ENCODE measurements at places on chromosomes 13 and 19.

DNA sequence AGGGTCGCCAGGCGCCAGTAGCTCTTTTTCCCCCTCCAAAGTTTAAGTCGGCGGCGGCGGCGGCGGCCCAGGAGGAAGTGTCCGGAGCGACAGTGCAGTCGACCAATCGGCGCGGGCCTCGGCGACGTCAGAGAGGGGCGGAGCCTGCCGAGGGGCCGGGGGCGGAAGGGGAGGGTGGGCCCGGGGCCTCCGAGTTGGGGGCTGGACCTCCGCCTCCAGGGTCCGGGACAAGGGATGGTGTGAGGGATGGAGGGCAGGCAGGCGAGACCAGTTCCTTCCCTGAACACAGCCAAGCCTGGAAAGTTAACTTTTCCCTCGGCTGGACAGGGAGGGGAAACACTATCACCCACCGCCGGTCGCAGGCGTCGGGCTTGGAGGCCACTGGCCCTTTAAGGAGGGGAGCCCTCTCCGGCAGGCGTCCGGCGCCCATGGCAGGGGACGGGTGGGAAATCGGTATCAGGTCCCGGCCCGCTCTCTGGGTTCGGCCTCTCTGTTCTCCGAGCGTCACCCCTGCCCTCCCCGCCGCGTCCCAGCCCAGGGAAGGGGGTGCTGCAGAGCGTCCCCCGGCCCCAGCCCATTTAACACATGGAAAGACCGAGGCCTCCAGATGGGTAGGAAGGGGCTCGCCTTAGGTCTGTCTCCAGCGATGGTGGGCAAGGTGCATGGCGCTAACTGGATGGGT is at the start of gene PRKD2:
TSS of gene PRKD2 (minus strand) at position 81 of the 682 bp plus-strand sequence. CDS start 744 bp downstream, outside the sequence.
- DNase-seq: peak; percentile 78

DNA sequence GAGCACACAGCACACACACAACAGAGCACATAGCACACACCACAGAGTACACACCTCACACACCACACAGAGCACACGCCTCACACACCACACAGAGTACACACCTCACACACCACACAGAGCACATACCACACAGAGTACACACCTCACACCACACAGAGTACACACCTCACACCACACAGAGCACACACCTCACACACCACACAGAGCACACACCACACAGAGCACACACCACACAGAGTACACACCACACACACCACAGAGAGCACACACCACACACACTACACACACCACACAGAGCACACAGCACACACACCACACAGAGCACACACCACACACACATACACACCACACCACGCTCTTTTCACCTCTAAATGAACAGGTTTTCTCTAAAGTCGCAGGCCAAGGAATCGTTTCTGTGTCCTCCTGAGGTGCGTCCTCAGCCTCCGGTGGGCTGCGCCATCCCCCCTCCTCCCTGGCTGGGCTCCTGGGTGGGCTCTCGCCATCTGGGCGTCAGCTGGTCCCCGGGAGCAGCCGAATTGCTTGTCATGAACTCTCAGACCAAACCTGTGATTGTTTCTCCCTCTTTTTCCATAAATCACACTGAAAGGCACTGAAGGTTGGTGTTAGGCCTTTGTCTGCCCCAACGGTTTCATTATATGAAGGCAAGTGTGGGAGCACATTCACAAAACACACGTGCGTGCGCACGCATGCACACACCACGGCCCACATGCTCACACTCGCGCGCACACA is 37.4 kb downstream of the TMEM255B start:
- DNase-seq: no peak

- no peak for DNase-seq
Measured at GRCh38 chr13:69109891-69110525, 997.6 kb upstream of the ATXN8OS start.

- DNase-seq: peak; percentile 95
Measured at GRCh38 chr19:5434970-5435641, 20.1 kb upstream of the ZNRF4 start.

GRCh38 chr19:17794731-17795494 is at the start of gene B3GNT3:
Gene B3GNT3, plus strand, starts transcription at chr19:17795138. Its CDS starts 12,670 bp downstream, at chr19:17807808.
- no peak for DNase-seq

- no peak for DNase-seq
Measured at GRCh38 chr19:43644181-43644580, 4.5 kb upstream of the CADM4 start.

DNA sequence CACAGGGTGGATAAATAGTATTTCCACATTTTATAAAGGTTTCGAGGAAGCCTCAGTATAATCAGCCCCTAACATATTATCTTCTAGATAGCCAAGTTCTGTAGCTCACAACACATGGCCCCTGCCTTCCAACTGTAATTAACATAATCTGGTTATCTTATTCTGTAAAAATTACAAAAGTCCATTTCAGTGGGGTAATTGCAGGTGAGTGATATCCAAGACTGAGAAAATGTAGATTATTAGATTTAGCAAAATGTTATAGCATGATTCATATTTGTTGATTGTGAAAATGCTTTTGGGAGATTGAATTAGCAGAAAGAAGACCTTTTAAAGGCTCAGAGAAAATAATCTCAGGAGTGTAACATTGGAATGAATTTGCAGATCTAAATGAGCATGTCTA is 168.3 kb upstream of the GPC6 start:
- DNase-seq: no peak

DNA sequence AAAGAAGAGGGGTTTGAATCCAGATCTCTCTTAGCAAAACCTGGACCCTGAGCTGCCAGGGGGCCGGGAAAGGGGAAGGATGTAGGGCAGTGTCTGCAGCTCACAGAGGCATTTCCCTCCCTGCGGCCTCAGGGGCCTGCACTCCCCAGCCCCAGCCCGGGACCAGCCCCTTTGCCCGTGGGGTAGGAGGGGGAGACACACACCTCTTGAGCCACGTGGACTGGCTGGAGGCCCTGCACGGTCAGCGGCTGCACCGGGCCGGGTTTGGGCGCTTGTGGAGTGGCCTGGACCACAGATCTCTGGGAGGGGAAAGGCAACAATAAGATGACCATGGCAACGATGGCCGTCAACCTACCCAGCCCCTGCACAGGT is 26.9 kb downstream of the RFX1 start:
- no peak for DNase-seq

DNA sequence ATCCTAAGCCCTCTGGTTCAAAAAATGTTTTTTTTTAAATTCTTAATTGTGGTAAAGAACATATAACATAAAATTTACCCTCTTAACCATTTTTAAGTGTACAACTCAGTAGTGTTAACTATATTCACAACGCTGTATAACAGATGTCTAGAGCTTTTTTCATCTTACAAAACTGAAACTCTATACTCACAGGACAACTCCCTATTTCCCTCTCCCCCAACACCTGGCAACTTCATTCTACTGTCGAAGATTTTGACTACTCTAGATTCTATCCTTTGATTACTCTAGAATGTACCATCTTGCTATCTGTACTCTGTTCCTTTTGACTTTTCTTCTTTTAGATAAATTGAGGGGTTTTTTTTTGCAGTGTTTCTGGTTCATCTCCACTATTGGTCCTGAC is 200.4 kb downstream of the KLF12 start:
- no peak for DNase-seq

DNA sequence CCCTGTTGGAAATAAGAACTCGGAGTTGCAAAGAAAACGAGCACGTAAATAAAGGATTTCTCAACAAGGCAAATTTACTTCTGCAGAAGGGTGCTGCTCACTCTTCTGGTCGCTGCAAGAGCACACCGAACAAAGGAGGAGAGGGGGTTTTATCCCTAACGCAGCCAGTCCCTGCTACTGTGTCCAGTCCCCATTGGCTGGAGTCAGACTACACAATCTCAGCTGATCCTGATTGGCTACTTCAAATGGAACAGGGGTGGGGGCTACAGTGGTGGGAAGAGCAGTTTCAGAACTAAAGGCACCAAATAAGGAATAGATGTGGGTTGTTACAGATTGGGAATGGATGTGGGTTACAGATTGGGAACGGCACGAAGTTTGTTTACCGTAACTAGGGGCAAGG is 63.9 kb upstream of the MCF2L start:
- DNase-seq: no peak

- DNase-seq: no peak
Measured at GRCh38 chr13:61466280-61466679, 50.6 kb upstream of the PCDH20 start.

DNA sequence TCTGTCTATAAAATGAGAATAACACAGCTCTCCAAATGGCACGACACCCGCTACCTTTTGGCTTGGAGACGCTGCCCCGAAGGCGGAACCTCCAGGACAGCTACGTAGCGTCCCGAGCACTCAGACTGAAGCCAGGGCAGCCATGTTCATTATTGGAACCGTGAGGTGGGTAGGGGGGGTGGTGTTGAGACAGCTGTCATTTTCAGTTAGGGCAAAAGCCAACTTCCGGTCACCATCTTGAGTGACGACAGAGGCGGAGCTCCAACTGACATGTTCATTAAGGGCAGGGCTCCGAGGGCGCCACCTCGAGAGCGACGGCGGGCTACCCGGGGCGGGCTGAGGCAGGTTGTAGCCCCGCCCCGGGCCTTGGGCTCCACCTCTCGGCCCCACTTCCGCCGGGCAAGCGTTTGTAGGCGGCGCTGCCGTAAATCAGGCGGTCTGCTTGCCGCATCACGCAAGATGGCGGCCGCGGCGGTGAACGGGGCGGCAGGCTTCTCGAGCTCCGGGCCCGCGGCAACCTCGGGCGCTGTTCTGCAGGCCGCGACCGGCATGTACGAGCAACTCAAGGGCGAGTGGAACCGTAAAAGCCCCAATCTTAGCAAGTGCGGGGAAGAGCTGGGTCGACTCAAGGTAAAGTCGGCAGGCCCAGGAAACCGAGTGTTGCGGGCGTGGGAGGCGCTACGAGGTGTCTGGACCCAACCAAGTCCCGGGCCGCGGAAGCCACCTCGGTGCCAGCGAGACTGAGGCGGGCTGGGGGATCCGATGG is at the start of gene PSMD8:
TSS of gene PSMD8 (plus strand) at position 240 of the 766 bp plus-strand sequence. CDS start at position 271, 31 bp downstream.
- DNase-seq: peak; percentile 98

- peak; percentile 98 for DNase-seq
Measured at GRCh38 chr13:30972888-30973377, 40.5 kb downstream of the TEX26 start.

GRCh38 chr13:113962386-113962785 is 11.5 kb downstream of the C13orf46 start:
- no peak for DNase-seq

- DNase-seq: no peak
Measured at GRCh38 chr19:18611327-18612050, 1.2 kb upstream of the TMEM59L start.

- no peak for DNase-seq
Measured at GRCh38 chr19:5669212-5669611, 11.1 kb downstream of the MICOS13 start.

- peak; percentile 40 for DNase-seq
Measured at GRCh38 chr19:10625003-10625761, at the start of gene SLC44A2. Gene SLC44A2, plus strand, starts transcription at chr19:10625553. Its CDS starts 81 bp downstream, at chr19:10625634.

DNA sequence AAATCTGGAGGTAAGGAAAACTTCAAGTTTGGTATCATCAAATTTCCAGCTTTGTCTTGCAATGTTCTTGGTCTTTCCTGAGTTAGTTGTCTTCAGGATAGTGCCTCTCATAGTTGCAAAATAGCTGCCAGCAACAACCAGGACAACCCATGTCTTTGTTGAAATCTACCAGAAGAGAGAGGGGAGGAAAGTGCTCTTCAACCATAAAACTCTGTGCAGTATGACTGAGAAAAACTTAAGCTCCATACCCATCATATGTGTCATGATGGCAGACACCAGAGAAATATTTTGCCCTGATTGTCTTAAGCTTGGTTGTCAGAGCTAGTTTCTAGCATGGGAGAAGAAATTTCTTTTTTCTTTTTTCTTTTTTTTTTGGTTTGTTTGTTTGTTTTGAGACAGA is 103.3 kb downstream of the SPRY2 start:
- peak; percentile 32 for DNase-seq

GRCh38 chr13:26956522-26957142 is 196.0 kb upstream of the GPR12 start:
- DNase-seq: no peak

- no peak for DNase-seq
Measured at GRCh38 chr13:50481936-50482335, 361.6 kb downstream of the DLEU7 start.

DNA sequence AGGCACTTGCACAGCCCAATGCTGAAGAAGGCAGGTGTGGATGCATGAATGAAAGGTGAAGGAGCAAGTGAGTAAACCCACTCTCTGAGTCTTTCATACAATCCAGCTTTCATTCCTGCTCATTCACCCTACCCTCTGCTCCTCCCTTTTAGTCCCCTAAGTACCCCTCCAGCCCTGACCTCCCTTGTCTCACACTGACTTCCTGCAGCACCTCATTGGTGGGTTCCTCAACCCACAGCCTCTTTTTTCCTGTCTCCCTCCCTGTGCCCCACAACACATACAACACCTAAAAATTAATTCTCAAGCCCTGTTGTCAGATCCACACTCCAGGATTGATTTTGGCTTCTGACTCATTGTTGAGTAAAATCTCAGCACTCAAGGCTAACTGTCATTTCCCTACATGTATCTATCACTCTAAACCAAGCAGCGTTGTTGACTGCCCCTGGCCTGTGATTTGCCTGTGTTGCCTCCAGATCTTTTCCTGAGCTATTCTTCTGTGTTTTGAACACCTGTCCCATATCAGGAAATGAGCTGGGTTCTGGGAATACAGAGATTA is 177.3 kb upstream of the SERP2 start:
- no peak for DNase-seq

GRCh38 chr13:28610996-28611395 is 47.9 kb upstream of the POMP start:
- no peak for DNase-seq

DNA sequence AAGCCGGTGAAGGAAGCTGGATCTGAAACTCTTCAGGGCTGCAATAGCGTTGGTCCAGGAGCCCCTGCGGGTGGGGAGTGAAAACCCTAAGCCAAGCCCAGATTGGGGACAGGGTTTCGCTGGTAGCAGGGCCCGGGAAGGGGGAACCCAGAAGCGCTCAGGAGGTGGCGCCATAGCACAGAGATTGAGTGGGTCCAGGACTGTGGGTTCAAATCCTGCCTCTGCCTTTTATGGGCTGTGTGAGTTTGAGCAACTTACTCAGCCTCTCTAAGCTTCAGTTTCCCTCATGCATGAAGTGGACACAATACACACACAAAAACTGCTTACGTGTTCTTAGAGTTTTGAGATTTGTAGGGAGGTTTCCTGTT is 8.3 kb upstream of the SYCN start:
- peak; percentile 6 for DNase-seq

DNA sequence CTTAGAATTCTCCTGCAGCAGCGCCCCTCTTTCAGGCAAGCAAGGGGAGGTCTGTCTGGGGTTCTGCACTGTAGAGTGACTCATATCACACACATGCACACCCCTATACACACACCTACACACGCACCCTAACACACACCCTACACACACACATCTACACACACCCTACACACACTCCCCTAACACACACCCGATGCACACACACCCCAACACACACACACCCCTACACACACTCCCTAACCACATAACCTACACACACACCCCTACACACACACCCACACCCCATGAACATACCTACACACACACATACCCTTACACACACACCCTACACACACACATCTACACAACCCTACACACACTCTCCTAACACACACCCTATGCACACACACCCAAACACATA is 493.2 kb downstream of the IRS2 start:
- no peak for DNase-seq
